ENCODE measurements at places on chromosomes 5 and 9.

DNA sequence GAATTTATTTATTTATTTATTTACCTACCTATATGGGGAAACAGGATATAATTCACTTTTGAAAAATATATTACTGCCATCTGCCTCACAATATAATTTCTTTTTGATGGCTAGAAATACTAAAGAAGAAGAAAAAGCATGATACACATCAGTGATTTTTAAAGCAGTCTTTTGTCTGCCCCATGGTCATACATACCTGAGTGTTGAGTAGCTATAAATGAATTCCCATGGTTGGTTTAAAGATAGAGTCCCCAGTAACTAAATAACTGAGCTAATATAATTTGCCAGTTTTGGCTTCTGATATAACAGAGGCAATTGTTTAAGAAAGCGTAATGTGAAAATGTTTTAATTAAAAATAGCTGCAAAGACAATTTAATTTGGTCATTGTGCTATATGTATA, 447.8 kb downstream of the PDE4D start:
- DNase-seq = no peak

DNA sequence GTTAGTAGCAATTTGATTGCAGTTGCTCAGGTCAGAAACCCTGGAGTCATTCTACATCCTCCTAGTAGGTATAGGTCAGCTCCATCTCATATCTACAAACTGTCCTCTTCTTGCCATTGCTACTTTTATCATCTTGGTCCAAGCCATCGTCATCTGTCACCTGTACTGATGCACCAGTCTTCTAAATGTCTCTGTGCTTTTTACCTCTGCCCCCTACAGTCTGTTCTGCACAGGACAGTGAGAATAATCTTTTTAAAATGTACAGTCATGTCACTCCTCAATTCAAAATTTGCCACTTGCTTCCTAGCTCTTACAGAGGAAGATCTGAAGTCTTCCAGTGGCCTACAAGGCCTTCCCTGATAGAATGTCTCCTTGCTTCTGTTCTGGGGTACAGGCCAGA, 6.8 kb downstream of the NNT start:
- DNase-seq = peak; percentile 47

GRCh38 chr9:68861436-68861835, 152.5 kb downstream of the PRKACG start:
- DNase-seq = no peak

DNA sequence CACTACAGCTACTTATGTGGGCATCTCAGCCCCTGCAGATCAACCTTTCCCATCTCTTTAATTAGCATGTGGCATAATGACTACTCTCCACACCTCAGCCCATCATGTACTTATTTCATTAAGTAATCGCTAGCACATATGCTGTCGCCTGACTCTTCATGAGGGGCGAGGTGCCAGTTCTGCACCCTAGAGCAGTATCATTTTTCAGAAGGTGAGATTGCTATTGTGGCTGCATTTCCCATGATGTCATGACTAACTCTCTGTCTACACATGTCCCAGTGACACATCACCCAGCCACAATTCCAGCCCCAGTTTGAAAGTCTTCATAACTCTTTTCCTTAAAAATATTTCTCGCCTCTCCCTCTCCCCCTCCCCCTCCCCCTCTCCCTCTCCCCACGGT, 7.6 kb upstream of the F2RL1 start:
- DNase-seq = no peak

DNA sequence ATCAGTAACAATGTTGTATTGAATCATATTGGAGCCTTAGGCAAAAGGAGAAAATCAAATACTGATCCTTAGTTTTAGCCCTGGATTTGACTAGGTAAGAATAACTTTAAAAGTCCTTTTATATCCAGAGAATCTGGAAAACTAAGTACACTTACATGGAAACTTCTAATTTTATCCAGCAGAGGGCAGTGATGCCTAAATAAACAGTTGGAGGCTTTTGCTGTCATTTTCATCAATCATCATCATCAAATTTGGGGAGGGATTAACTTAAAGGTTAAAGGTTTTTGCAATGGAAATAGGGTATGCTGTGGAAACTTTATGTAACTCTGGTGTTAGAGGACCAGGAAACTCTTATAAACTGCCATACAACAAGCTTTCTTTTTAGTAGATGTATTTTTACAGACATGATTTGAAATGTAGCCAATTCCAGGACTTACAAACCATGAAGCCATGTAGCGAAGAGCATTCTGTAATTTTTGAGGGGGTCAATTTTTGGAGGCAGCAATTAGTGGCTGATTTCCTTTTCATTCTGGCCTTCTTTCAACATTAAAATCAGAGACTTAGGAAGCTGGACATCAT, 112.7 kb downstream of the OSTF1 start:
- DNase-seq = peak; percentile 32

- DNase-seq = no peak
These were observed 188.7 kb downstream of the CHSY3 start for GRCh38 chr5:130092991-130093390.

Measured in HuH-7 (cell line).